A673 (cell line): ENCODE measurements at places on chromosomes 7 and 10.

DNA sequence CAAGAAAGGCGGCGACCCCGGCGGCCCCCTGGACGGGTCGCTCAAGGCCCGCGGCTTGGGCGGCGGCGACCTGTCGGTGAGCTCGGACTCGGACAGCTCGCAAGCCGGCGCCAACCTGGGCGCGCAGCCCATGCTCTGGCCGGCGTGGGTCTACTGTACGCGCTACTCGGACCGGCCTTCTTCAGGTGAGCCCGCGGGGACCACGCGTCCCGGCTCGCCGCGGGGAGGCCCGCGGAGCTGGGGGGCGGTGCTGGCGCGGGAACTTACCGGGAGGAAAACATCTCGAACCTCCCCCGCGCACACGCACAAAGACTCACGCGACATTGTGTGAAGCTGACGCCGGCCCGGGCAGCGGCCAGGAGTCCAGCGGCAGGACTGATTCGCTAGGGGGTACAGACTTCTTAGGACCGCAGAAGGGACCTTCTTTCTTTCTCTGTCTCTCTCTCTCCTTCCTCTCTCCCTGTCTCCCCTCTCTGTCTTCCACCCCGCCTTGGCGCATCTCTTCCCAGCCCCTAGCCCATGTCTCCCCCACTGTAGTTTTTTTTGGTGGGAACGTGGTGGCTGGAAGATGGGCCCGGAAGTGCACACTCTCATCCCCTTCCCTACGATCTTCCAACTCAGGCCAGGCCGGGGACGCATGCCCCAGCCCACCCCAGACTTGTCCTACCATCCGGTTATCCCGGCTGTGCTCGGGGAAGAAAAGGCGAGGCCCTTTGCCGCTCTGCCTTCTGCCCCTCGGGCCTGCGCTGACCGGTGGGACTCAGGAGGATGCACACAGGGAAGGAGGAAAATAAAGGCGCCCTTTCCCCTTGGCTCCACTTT lies 1.2 kb downstream of the EN2 start:
- H3K27ac ChIP-seq, result no peak overlapping the region
- peak overlapping the region; percentile 44 for H3K4me3 ChIP-seq
- no peaks in the 10 kb centered on the region for H3K36me3 ChIP-seq
- no peak for DNase-seq
- peaks cover 19% of the 10 kb centered on the region for H3K4me1 ChIP-seq
- peaks cover 96% of the 10 kb centered on the region for H3K27me3 ChIP-seq

GRCh38 chr10:93481637-93482144 lies 443 bp downstream of the MYOF start:
- H3K27ac ChIP-seq, result peak overlapping the region; percentile 58
- no peaks in the 10 kb centered on the region for H3K4me1 ChIP-seq
- no peaks in the 10 kb centered on the region for H3K36me3 ChIP-seq
- no peaks in the 10 kb centered on the region for H3K27me3 ChIP-seq
- peak overlapping the region; percentile 65 for H3K4me3 ChIP-seq

GRCh38 chr7:141045842-141046620 lies 27.8 kb upstream of the TMEM178B start:
- H3K27ac ChIP-seq, result no peak overlapping the region
- no peak overlapping the region for H3K4me3 ChIP-seq
- H3K27me3 ChIP-seq, result no peaks in the 10 kb centered on the region
- no peaks in the 10 kb centered on the region for H3K36me3 ChIP-seq

DNA sequence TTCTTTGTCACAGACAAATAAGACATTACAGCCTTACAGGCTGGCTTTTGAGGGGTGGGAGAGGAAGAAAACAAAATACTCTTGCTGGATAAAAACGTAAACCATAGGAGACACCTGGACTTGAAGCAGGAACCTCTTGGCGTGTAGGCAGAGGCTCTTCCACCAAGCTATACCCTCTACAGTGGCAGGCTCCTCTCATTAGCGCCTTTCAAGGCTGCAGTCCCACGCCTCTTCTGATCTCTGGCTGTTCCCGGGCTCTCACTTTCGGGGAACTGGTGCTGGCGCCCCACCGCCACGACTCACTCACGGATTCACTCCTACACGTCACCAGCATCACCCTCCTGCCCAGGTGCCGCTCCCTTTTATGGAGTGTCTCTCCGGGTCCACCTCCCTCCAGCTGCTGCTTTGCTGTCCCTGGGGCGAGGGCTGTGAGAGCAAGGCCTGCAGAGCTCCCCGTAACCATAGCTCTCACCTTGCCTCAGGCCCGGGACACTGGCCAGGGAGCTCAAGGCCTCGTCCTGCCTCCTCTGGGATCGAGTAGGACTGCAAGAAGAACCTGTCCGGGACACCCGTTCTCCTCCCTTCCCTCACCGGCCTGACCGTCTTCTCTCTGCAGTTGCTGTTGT lies 62.6 kb downstream of the ZNF777 start:
- H3K4me3 ChIP-seq, result no peak overlapping the region
- H3K4me1 ChIP-seq, result no peaks in the 10 kb centered on the region
- no peak overlapping the region for H3K27ac ChIP-seq
- no peaks in the 10 kb centered on the region for H3K27me3 ChIP-seq
- no peaks in the 10 kb centered on the region for H3K36me3 ChIP-seq

DNA sequence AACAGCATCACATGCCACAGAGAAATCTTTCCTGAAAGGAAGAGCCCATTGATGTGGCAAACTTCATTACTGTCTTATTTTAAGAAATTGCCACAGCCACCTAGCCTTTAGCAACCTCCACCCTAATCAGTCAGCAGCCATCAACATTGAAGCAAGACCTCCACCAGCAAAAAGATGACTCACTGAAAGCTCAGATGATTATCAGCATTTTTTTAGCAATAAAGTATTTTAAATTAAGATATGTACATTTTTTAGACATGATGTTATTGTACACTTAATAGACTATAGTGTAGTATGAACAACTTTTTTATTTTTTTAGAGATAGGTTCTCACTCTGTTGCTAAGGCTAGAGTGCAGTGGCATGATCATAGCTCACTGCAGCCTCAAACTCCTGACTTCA lies 14.8 kb downstream of the STEAP1B start:
- H3K27me3 ChIP-seq, result no peaks in the 10 kb centered on the region
- no peak for DNase-seq
- H3K4me3 ChIP-seq, result no peak overlapping the region
- H3K27ac ChIP-seq, result no peak overlapping the region
- peaks cover 28% of the 10 kb centered on the region for H3K36me3 ChIP-seq

DNA sequence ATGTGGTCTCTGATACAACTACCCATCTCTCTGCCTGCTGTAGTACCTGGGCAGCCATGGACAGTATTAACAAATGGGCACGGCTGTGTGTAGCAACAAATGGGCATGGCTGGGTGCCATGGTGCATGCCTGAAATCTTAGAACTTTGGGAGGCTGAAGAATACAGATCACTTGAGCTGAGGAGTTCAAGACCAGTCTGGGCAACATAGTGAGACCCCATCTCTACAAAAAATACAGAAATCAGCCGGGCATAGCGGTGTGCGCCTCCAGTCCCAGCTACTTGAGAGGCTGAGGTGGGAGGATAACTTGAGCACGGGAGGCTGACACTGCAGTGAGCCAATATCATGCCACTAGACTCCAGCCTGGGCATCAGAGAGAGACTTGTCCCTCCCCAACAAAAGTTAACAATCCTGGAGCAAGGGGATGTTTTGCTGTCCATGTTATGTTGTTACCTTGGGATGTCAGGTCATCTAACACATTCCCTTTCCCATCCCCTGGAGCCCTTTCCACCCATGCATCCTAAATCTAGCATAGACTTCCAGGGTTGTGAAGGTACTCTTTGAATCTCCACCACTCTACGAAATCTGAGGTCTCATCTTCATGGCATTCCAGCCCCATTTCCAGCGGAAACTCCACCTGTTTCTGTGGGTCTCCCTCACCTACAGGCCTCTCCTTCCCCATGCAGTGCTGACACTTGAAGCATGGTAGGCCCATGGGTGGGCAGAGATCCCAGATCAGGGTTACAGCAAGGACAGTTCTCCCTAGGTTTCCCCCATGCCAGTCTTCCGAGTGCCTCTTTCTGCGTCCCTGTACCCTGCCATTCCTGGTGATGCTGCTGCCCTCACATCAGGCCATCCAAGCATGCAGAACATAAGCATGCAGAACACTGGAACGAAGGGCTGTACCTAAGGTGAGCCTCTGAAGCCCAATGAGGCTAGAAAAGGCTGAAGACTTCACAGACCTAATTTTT lies 13.1 kb downstream of the FXYD4 start:
- H3K36me3 ChIP-seq, result peaks cover 45% of the 10 kb centered on the region
- no peaks in the 10 kb centered on the region for H3K27me3 ChIP-seq
- peaks cover 6% of the 10 kb centered on the region for H3K4me1 ChIP-seq
- H3K27ac ChIP-seq, result no peak overlapping the region
- H3K4me3 ChIP-seq, result no peak overlapping the region
- DNase-seq, result no peak

GRCh38 chr10:80642661-80643060 lies 105.0 kb downstream of the SH2D4B start:
- no peak overlapping the region for H3K27ac ChIP-seq
- no peak for DNase-seq
- no peaks in the 10 kb centered on the region for H3K4me1 ChIP-seq
- no peak overlapping the region for H3K4me3 ChIP-seq
- H3K27me3 ChIP-seq, result peaks cover 8% of the 10 kb centered on the region
- H3K36me3 ChIP-seq, result no peaks in the 10 kb centered on the region

GRCh38 chr10:19993714-19994315 lies 177.6 kb downstream of the PLXDC2 start:
- peaks cover 10% of the 10 kb centered on the region for H3K4me1 ChIP-seq
- H3K27me3 ChIP-seq, result no peaks in the 10 kb centered on the region
- no peaks in the 10 kb centered on the region for H3K36me3 ChIP-seq
- no peak overlapping the region for H3K4me3 ChIP-seq

GRCh38 chr10:2881720-2882620 lies 185.4 kb upstream of the PFKP start:
- peak overlapping the region; percentile 11 for H3K4me3 ChIP-seq
- H3K36me3 ChIP-seq, result no peaks in the 10 kb centered on the region

DNA sequence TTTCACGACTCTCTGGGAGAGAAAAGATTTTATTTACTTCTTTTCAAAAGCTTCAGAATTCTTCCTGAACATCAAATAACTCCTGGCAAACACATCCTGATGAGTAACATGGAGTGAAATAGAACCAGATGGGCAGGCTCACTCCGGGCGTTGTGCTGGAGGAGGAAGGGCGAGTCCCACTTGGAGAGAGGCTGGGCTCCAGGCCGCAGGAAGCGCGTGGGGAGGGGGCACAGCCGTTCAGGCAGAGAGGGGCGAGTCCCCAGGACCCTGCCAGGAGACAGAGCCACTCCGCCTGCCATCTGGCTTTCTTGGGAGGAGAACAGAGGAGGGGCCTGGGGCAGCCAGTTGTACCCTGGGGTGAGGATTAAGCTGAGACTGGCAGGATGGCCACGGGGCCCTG lies 265.9 kb upstream of the ZMIZ1 start:
- no peak overlapping the region for H3K27ac ChIP-seq
- no peak overlapping the region for H3K4me3 ChIP-seq
- no peaks in the 10 kb centered on the region for H3K36me3 ChIP-seq
- no peaks in the 10 kb centered on the region for H3K27me3 ChIP-seq
- H3K4me1 ChIP-seq, result no peaks in the 10 kb centered on the region

DNA sequence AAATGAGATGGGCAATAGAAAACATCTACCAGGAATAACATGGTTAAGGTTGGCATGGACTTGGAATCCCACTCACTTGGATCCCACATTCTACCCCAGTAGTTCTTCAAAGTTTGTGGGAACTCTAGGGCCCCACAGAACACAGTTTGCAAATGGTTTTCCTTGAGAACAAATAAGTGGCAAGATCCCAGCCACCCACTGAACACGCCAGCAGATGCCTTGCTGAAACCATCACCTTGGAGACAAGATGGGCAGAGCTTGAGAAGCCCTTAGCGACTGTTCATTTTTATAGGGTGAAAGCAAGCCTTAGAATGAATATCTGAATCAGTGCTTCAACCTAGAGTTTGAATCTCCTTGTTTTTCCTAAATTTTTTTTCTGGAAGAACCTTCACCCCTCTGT lies 349.1 kb downstream of the RPS24 start:
- no peak overlapping the region for H3K4me3 ChIP-seq
- H3K27me3 ChIP-seq, result no peaks in the 10 kb centered on the region
- peaks cover under 1% of the 10 kb centered on the region for H3K4me1 ChIP-seq

- no peak within 1 kb of the TSS for H3K27ac ChIP-seq
- H3K27me3 ChIP-seq, result peaks cover 57% of the 10 kb centered on the region
- H3K4me3 ChIP-seq, result peak within 1 kb of the TSS; percentile 49
- no peaks in the 10 kb centered on the region for H3K36me3 ChIP-seq
- peaks cover 5% of the 10 kb centered on the region for H3K4me1 ChIP-seq
Measured at GRCh38 chr7:50304129-50304910, at the start of gene IKZF1. Gene IKZF1, plus strand, starts transcription at chr7:50304716. Its CDS starts 14,346 bp downstream, at chr7:50319062.

DNA sequence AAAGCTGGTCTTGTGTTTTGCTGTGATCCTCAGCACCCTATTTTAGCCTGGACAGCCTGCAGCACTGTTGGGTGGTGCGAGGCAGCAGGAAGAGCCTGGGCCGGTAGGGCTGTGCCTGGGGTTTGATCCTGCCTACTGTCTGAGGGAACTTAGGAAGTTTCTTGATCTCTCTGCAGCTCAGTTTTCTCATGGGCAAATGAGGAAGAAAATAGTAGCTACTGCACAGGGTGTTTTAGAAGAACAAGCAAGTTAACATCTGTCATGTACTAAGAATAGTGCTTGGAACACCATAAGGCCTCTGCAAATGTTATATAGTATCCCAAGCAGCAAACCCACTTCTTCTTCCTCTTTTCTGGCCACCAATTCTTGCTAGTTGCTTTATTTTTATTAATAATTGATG lies 12.0 kb upstream of the AGR2 start:
- H3K4me3 ChIP-seq, result no peak overlapping the region
- no peak for DNase-seq
- H3K27ac ChIP-seq, result no peak overlapping the region
- peaks cover 11% of the 10 kb centered on the region for H3K4me1 ChIP-seq
